ENCODE measurements at places on chromosomes 6 and 20.

DNA sequence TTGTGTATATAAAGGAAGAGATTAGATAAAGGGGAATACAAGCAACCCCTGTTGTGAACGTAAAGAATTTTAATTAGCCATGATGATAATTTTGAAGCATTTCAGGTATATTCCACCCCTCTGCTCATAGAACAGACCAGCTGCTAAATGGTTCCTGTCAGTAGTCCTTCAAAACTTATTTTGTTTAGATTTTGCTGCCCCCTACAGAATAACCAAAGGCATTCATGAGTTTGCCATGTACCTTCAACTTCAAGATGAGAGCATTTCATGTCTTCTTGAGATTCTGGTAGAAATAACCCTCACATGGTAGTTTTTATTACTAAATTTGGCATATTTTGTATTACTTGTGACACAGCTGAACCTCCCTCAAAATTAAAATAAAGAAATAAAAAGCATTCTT lies 1586.7 kb downstream of the HACE1 start:
- no peak for DNase-seq

DNA sequence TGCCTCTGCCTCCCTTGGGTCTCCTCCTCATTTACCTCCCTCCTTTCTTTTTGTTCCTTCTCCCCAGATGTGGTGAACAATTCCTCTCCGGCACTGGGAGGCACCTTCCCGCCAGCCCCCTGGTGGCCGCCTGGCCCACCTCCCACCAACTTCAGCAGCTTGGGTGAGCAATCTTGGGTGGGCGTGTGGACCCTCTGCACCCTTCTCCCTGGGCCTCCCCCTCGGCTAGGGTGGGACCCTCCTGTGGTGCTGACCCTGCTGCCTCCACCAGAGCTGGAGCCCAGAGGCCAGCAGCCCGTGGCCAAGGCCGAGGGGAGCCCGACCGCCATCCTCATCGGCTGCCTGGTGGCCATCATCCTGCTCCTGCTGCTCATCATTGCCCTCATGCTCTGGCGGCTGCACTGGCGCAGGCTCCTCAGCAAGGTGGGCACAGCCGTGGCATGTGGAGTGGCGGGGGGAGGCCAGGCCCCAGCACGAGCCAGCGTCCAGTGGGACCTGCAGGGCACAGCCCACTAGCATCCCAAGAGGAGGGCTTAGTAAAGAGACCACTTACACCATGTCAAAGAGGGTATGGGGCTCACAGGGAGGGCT lies 8.8 kb downstream of the DDR1 start:
- DNase-seq: no peak

DNA sequence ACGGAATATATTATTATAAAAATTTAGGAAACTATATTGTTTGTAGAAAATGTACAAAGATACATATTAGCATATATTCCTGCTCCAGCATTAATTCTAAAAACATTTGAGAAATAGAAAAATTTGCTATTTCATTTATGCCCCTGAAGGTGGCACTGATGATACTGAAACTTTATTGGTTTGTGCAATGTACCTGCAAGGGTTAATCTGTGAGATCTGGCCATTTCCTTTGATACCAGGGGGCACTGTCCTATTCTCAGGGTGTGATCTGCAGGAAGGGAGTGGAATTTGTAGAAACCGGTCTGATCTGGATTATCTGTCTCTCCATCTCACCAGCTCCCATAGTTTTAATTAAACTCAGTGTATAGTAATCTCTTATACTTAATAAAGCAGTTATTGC lies 625.1 kb upstream of the IMPG1 start:
- no peak for DNase-seq

- no peak for DNase-seq
These were observed 26.2 kb downstream of the CTCFL start for GRCh38 chr20:57498425-57499400.

DNA sequence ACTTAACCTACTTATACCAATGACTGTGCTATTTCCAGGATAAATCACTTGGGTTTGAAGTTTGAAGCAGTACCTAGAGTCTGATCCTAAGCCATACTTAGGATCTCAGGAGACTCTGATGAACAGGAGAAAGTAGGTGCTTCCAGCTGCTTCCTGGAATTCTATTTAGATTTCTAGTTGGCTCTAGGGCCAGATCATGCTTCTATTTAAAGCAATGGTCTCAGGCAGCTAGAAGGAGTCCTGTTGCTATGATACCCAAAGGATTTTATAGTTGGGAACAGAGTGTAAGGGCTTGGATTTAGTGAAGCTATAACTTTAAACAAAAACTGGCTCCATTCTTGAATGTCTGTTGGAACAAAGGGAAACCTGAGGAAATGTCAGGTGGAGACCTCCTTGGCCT lies 52.4 kb upstream of the TINAG start:
- DNase-seq: no peak

- no peak for DNase-seq
These were observed 92.9 kb downstream of the NFATC2 start for GRCh38 chr20:51449498-51450220.

GRCh38 chr6:88374553-88374952 lies 208.4 kb upstream of the CNR1 start:
- no peak for DNase-seq

DNA sequence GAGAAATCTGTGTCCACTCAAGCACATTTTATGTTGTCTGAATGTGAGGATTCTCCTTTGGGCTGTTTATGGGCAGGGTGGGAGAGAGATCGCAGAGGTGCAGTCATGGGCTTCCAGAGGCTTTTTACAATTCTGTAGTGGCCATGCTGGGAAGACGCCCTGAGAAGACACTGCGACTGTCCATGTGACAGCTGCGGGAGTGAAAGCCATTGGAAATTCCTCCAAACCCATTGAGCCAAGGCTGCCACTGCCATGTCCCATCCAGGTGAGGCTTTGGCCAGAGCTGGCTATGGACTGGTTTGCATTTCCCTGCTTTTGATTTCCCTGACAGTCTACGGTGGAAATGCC lies 216.9 kb upstream of the ECI2 start:
- no peak for DNase-seq

GRCh38 chr20:19944772-19945459 lies 72.2 kb upstream of the NAA20 start:
- no peak for DNase-seq

GRCh38 chr6:146305092-146305491 lies 238.5 kb upstream of the RAB32 start:
- DNase-seq: no peak

Measured in stimulated activated CD8-positive, alpha-beta memory T cell treated with anti-CD3 and anti-CD28 coated beads, Interleukin-2, amount 100 ng/mL, for 1 hour (primary cell).